Aorta (tissue), 5 donors: ENCODE measurements at places on chromosomes 11 and 22. TPM values are rescaled to one million over a fixed set of nuclear protein-coding genes. Genes with fewer than 3 reads are reported as not detected.

GRCh38 chr11:10657308-10658271, 36.0 kb downstream of the IRAG1 start:
- no peaks in the 10 kb centered on the region for H3K27me3 ChIP-seq
- no peaks in the 10 kb centered on the region for H3K36me3 ChIP-seq
- H3K4me3 ChIP-seq: no peak overlapping the region
- H3K4me1 ChIP-seq: peaks cover 10% of the 10 kb centered on the region

DNA sequence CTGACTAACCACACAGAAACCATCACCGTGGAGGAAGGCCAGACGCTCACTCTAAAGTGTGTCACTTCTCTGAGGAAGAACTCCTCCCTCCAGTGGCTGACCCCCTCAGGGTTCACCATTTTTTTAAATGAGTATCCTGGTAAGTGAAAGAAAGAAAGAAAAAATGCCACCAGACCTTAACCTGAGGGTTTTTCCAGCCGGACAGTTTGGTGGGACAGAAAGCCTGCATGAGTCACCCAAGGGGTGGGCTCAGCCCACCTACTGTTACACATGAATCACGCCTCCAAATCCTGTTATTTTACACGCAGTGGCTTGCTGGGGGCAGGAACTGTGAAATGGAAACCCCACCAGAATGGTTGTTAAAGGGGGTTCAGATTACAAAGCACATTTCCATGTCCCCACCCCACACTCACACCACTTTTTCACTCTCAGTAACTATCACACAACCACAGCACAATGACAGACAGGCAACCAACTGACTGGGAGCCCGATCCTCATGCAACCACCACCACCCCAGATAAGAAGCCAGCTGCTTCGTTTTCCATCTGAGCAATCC, 11.9 kb downstream of the CRTAM start:
- H3K36me3 ChIP-seq: no peaks in the 10 kb centered on the region
- DNase-seq: no peak
- H3K27me3 ChIP-seq: no peaks in the 10 kb centered on the region

GRCh38 chr11:68947151-68947550, 33.6 kb downstream of the MRGPRD start:
- no peaks in the 10 kb centered on the region for H3K4me1 ChIP-seq
- no peaks in the 10 kb centered on the region for H3K27me3 ChIP-seq
- H3K36me3 ChIP-seq: no peaks in the 10 kb centered on the region
- DNase-seq: no peak
- no peak overlapping the region for H3K4me3 ChIP-seq

- no peaks in the 10 kb centered on the region for H3K27me3 ChIP-seq
- no peak overlapping the region for H3K4me3 ChIP-seq
- H3K36me3 ChIP-seq: peaks cover 3% of the 10 kb centered on the region
- no peak overlapping the region for H3K27ac ChIP-seq
- H3K4me1 ChIP-seq: no peaks in the 10 kb centered on the region
- DNase-seq: no peak
Measured at GRCh38 chr11:59187587-59187986, 15.7 kb downstream of the DTX4 start.

DNA sequence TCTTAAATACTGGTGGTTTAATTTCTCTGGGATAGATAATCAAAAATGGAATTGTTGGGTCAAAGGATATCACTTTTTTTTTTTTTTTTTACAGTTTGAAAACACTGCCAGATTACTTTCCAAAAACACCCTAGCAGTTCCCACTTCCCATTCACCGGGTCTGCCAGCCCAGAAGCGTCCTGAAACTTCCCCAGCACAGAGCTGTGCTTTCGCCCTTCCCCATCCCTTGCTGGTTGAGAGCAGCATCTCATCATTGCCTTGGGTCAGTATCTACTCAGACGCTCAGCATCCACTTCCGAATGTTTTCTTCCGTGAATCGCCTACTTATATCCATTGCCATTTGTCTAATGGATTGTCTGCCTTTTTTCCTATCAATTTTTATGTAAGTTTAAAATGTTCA, 5.5 kb downstream of the CERK start:
- H3K27ac ChIP-seq: no peak overlapping the region
- H3K4me1 ChIP-seq: no peaks in the 10 kb centered on the region

- DNase-seq: no peak
- H3K4me3 ChIP-seq: no peak overlapping the region
- H3K4me1 ChIP-seq: no peaks in the 10 kb centered on the region
- H3K27me3 ChIP-seq: no peaks in the 10 kb centered on the region
Measured at GRCh38 chr11:46489656-46490560, 98.3 kb upstream of the CHRM4 start.

- no peak overlapping the region for H3K4me3 ChIP-seq
- H3K36me3 ChIP-seq: no peaks in the 10 kb centered on the region
- DNase-seq: no peak
- no peak overlapping the region for H3K27ac ChIP-seq
- H3K4me1 ChIP-seq: no peaks in the 10 kb centered on the region
- no peaks in the 10 kb centered on the region for H3K27me3 ChIP-seq
Measured at GRCh38 chr11:69868871-69869270, 49.7 kb upstream of the FGF3 start.

DNA sequence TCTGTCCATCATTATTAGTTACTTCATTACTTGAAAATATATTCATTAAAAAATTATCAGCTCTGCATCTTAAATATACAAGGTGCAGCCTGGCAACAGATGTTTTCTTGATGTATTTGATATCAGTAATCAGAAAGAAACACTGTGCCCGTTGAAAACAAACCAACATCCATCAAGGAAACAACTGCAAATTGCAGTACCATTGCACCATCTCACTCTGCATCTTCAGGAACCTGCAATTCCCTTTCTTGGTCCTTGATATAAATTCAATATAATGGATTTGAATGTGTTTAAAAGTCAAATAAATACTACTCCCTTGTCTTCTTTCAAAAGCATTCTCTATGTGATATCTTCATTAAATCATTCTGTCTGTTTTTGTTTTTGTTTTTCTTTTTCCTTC, 1131.2 kb downstream of the FAM181B start:
- no peaks in the 10 kb centered on the region for H3K36me3 ChIP-seq
- H3K27ac ChIP-seq: no peak overlapping the region
- no peaks in the 10 kb centered on the region for H3K4me1 ChIP-seq
- H3K27me3 ChIP-seq: no peaks in the 10 kb centered on the region

GRCh38 chr11:131917634-131918384, 547.4 kb downstream of the NTM start:
- no peak for DNase-seq
- H3K27me3 ChIP-seq: no peaks in the 10 kb centered on the region
- no peaks in the 10 kb centered on the region for H3K4me1 ChIP-seq
- no peaks in the 10 kb centered on the region for H3K36me3 ChIP-seq
- no peak overlapping the region for H3K4me3 ChIP-seq
- H3K27ac ChIP-seq: no peak overlapping the region

DNA sequence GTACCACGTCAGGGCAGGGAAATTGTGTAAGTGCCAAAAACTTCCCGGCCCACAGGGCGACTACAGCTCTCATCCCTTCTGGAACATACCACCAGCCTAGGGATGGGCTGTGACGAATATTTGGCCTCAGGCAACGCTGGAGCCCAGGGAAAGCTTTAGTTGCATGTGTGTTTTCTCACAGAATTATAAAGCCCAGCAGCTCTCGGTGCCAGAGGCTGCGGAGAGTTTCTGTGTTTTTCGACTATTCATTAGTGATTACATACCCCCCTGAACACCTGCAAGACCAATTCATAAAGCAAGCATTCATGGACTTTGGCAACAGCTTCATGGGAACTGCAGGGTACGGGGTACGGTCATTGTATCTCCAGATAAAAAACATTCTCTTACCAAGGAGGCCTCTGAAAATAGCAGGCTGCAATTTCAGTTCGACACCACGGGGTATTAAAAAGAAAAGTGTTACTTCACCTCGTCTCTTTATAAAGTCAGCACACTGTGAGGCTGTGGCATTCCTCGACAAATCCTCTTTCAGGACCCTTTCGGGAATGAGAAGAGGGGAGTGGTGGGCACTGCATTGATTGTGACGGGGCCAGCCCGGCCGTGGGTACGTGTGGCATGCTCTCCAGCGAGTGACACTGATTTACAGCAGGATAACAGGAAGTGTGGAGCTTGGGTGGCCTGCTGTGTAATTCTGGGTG, 243.6 kb upstream of the SORL1-AS1 start:
- no peaks in the 10 kb centered on the region for H3K27me3 ChIP-seq
- peak overlapping the region; percentile 19 for H3K27ac ChIP-seq
- H3K4me1 ChIP-seq: no peaks in the 10 kb centered on the region

The SLC39A13 gene
- total RNA-seq: 88.9 TPM

The TTLL8 gene
- not detected for total RNA-seq
